ENCODE measurements at places on chromosomes 16 and 17.

DNA sequence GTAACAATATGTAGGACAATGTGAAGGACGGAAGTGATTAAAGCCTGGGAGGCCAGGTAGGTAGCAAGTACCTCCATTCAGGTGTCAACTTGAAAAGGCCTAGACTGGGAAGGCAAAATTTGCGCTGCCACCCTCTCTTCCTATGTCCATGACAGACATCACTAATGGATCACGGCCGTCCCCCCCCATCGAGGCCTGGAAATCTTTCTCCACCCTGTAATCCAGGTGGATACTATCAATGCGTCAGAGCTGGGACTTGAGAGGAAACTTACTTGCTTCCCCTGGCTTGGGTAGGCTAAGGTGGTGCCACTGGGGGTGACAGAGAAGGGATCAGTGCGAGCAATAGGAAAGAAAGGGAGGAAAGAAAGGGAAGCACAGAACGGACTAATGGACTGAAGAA lies 156.1 kb downstream of the SALL1 start:
- no peak for DNase-seq

GRCh38 chr17:77140878-77141767 lies at the start of gene SEC14L1:
Gene SEC14L1 (plus strand): TSS chr17:77140969. CDS start chr17:77143597, 2,628 bp downstream.
- DNase-seq, result no peak

GRCh38 chr17:17612085-17613022 lies 20.8 kb upstream of the PEMT start:
- no peak for DNase-seq

DNA sequence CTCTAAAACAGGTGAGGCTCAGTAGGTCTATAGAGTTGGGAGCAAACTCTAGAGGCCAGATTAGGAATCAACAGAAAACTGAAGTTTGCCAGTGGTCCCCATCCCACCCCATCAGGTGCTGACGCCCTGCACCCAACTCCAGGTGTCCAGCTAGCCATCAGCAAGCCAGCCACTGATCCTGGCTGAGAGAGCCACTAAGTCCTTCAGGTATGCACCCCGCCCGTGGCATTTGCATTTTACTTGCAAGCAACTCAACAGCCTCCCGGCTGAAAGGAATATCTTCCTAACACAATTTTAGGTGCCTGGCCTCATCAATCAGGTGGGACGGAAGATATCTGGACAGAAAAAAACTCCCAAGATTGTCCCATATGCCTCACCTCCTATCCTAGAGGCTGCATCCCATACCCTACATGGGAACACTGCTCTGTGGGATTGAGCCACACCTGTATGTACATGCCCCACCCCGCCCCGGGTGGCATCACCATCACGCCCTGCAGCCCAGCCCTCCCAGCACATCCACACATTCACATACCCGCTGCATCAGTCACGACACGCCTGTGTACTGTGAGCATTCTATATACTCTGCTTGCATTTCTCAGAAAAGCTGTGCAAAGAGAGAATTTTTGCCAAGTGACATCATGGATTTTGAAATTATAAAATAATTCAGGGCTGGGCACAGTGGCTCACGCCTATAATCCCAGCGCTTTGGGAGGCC lies 8.3 kb downstream of the OTOP3 start:
- DNase-seq, result no peak

DNA sequence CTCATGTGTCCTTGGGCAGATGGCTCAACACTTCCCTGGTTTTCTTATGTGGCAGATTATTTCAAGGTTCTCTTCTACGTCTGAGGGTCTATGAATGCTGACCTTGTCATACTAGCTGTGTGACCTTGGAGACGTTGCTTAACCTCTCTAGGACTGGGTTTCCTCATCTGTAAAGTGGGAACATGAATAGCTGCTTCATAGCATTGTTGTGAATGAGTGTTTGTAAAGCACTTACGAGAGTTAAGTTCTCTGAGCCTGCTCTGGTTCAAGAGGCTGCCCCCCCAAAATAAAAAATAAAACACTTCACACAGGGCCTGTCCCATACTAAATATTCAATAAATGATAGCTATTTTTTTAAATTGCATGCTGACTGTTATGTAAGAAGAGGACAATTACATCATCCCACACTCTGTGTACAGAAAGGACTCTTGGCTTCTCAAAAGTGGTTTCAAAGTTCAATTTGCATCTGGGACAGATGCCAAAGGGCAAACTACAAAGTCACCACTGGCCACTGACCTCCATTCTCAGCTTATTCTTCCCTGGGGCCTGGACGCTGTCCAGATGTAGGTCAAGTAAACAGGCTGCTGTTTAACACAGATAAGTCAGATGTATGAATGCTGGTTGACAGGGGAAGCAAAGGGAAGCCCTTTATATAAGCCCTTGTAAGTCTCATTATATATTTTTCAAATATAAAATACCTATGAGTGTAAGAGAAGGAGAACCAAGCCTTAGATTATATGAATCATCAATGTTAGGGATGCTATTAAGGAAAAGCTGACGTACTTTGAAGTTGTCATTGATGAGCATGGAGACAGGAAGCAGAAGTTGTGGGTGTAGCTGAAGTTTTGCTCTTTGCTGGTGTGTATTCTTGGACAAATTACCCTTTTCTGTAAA lies 15.4 kb upstream of the NDEL1 start:
- no peak for DNase-seq
